ENCODE measurements at places on chromosomes 4 and X. TPM values are rescaled to one million over a fixed set of nuclear protein-coding genes. Genes with fewer than 3 reads are reported as not detected.

- DNase-seq: peak; percentile 90
These were observed at the start of gene CHIC2 for GRCh38 chr4:54064317-54065111. CHIC2 (minus strand) TSS chr4:54064605; CDS start chr4:54064300, 305 bp downstream.

- DNase-seq: no peak
These were observed 138.7 kb upstream of the RAPGEF2 start for GRCh38 chr4:158964114-158964727.

DNA sequence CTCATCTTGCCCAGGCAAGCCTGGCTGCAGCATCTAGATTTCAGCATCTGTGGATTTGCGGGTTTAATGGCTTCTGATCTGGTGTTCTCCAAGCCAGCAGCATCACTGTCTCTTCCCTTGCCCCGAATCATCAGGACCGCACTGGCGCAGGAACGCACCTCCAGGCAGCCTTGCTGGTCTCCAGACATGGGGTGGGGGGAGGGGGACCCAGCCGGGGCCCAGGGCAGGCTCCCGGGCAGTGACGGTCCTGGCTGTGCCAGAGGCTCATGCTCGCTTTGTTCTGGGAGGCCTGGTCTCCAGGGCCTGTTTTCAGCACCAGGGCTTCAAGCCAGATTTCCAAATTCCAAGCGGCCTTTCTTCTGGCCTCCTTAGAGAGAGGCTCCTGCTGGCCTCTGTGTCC lies 4.9 kb downstream of the CFAP99 start:
- no peak for DNase-seq

GRCh38 chr4:102141842-102142241 lies 203.4 kb downstream of the SLC39A8 start:
- no peak for DNase-seq

DNA sequence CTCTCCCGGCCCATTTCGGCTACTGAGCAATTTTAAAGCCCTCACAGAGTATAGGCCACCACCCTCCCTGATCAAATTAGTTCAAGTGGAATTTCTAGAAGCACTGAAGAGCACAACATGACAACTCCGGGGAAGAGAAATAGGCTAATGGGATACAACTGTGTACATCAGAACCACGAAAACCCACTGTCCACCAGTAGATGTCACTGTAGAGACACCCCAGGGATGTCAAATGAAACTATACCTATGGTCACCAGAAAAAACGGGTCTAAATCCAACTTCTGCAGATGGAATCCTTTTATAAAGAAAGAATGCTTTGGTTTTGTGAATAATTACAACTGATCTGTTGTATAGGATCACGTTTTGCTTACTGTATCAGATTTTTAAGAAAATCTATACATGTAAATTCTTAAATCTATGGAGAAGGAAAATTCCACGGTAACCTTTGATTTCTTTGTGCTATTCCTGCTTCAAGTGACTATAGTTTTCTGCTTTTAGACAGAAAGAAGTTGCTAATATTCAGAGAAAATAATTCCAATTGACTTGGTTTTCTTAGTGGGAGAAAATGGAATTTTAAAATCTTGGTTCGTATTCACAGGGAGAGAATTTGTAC lies 29.5 kb upstream of the MAP3K15 start:
- DNase-seq: no peak

DNA sequence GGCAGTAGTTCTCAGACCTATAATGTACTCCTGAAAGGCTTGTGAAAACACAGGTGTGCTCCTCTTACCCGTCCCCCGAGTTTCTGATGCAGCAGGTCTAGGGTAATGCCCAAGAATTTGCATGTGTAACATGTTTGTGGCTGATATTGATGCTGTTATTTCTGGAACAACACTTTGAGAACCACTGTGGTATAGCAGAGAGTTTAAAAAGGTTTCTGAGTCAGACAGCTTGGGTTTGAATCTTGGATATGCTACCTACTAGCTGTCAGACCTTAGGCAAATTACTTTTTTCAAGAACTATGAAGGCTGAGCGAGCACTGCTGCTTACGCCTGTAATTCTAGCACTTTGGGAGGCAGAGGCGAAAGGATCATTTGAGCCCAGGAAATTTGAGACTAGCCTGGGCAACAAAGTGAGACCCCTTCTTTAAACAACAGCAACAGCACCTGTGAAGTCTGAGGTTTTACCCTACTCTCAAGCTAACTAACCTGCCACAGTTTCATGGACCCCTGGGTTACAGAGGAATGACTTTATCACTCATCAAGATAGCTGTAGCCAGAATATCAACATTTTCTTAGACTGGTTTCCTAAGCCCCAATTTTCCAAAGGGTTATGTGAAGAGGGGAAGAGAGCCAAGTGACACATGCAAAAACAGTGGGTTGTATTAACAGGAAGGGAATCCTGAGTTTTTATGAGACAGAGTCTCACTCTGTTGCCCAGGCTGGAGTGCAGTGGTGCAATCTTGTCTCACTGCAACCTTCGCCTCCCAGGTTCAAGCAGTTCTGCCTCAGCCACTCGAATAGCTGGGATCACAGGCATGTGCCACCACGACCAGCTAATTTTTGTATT lies 5.1 kb downstream of the AFF1 start:
- no peak for DNase-seq

- no peak for DNase-seq
These were observed 70.8 kb upstream of the HHIP start for GRCh38 chr4:144575181-144575580.

TMEM35A gene
- total RNA-seq: not detected

DNA sequence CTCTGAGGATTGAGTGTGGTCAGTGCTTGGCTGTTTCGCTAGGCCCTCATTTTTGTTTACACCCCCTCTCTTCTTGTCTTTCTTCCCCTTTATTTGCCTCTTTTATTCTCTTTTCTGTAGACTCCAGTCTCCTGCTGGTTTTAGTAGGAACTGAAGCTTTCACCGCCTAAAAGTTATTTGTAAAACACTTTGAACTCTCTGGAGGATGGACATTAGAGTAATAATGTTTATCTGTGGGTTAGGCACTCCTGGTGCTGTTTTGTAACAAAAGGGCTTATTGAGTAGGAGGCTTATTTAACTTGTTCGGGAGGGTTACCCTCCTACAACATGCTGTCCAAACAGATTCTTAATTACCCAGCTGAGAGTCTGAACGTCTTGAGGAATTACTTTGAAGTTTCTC lies 1.6 kb upstream of the ARHGAP10 start:
- no peak for DNase-seq

AMBN gene
- total RNA-seq: not detected

DNA sequence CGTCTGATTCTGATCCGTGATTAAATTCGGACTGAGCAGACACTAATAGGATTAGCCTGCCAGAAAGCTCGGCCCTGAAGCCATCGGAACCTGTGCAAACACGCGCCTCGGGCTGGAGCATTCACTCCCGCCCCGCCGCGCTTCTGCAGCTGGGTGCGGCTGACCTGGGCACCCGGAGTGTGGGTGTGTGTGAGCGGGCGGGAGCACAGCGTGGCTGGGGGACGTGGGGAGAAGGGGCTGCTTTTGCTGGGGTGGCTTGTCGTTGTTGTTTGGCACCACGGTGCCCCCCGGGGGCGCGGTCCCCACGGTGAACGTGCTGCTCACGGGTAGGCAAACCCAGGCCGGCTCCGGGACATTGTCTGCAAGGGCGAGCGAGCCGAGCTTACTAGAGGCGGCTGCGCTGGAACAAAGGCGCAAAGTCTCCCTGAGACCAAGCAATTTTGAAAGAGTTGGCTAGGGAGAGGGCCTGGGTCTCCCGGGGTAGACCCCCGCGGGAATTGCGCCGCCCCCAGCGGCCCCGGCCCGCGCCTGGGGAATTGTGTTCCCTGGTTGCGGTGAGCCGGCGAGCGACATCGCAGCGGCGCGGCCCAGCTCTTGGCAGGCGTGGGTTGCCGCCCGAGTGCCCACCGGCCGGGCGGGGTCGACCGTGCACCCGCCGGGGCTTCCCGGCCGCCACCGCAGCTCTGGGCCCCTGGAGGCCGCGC lies 1.4 kb downstream of the MAMLD1 start:
- no peak for DNase-seq

SUPT20HL1 gene
- not detected for total RNA-seq

AFM gene
- not detected for total RNA-seq

TKTL2 gene
- total RNA-seq: not detected

DNA sequence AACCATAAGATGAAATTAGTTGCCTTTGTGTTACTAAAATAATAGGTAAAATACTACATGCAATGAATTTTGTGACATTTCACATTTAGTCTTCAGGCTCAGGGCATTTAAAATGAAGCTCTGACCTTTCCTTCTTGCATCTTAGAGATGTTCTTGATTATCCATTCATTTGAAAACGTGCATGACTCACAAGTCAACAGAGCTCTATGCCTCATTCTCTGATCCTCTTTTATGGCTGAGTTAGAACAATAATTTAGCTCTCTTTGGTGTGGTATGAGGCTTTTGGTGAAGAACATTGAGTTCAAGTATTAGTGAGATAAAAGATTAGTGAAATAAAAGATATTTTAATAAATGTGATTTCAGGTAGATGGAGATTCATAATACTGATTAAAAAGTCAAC lies 66.5 kb downstream of the TIGD2 start:
- no peak for DNase-seq

DNA sequence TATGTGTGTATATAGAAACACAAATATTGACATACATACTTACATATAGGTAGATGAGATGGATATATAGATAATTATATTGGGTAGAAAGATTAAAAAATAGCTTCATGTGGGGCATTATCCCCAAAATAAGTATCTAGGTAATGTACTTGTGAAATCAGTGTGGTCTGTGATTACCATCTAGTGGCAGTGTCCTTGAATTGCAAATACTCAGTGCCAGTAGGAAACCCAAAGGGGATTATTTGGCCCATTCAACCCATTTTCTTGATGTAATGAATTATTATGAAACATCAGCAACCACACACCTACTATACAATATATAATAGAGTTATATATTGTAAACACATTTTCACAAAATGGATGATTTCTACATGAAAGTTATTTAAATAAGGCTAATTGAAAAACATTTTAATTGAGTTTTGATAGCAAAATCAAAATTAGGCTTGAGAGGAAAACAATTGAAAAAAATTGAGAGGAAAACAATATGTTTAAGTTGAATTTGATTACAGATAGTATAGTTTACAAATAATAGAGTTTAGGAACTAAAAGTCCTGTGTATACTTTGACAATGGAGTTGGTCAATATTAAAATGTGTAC lies 389.4 kb downstream of the GALNTL6 start:
- DNase-seq: no peak

TCEAL2 gene
- total RNA-seq: not detected

DNA sequence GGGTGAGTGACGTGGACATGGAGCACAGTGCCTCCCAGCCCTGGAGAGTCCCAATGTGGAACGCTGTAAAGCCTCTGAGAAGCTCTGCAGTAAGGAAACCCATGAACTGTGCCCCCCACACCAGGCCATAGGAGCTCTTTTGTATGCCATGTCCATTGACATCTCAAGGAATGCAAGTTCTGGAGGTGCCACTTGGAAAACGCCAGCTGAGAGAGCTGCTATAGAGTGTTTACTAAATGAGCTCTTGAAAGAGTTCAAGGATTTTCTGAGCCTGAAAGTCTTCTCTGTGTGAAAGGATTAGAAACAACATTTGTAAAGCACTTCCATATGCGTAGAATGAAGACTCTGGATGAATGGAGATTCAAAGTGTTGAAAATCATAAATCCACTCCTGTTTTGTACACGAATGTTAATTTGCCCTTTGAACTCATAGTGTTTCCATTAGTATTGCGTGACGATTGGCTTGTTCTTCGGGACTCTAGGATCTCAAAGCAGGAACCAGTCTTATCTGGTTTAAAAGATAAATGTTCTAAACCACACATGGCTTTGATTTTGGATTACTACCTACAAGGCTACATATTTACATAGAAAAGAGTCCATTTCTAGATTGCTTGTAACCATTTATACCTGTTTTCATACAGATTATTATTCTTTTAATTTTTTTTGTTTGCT lies 41.8 kb upstream of the STOX2 start:
- DNase-seq: no peak

DNA sequence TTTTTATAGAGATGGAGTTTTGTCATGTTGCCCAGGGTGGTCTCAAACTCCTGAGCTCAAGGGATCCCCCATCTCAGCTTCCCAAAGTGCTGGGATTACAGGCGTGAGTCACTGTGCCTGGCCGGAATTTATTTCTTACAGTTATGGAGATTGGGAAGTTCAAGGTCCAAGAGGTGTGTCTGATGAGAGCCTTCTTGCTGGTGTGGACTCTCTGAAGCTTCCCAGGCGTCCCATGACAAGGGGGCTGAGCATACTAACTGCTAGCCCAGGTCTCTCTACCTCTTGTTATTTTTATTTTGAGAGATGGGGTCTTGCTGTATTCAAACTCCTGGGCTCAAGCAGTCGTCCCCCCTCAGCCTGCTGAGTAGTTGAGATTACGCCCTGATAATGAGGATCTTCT lies 2.9 kb upstream of the NSD2 start:
- DNase-seq: no peak

DNA sequence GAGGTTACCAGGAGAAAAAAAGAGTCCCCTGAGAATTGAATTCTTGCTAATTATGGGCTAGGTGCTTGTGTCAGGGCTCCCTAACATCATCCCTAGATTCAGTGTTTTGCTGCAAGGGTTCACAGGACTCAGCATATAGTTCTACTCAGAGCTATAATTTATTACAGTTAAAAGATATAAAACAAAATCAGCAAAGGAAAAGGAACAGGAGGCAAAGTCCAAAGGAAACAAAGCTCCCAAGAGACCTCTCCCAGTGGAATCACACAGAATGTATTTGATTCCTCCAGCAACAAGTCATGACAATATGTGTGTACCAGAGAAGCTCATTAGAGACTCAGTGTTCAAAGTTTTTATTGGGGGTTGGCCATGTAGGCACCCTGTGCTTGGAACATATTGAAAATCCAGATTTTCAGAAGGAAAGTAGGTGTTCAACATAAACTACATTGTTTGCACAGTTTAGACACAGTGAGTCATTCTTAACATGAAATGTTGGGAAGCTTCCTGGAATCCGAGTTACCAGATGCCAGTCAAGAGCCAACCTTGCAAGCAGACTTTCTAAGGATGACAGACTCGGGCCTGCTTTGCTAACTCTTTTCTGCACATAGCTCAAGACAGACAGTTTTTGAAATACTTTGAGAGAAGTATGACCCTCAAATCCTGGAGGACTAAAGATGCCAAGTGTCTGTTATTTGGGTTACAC lies 311.3 kb upstream of the EMCN start:
- no peak for DNase-seq

DNA sequence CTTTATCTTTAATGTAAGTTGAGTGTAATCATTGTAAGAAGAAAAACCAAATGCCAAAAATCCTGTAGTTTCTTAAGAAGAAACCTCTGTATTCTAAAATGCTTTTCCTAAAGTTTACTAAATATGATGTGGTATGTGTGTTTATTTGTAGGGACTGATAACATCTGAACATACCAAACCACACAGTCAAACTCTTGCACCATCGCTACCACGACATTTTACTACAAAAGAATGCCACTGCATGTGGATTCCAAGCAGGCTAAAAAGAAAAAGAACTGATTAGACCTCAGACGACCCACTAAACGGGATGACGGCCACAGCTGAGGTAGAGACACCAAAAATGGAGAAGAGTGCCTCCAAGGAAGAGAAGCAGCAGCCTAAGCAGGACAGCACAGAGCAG lies 46.1 kb downstream of the LAS1L start:
- DNase-seq: no peak

Data from gastrocnemius medialis (tissue), 4 donors.